ENCODE measurements at places on chromosomes 12 and 14.

DNA sequence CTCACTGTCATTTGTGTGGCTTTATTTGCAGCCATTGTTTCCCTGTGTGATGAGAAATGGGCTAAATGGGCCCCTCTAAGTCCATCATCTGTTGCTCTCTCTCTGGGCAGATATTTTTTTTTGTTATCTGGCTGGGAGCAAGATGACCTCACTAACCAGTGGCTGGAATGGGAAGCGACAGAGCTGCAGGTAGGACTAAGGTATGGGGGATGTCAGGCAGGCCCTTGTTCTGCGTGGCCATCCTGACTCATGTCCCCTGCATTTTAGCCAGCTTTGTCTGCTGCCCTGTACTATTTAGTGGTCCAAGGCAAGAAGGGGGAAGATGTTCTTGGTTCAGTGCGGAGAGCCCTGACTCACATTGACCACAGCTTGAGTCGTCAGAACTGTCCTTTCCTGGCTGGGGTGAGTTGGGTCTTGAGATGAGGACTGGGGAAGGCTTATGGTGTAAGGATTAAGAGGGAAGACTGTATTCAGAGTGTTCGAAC, 1.3 kb downstream of the MARS1 start:
- DNase-seq = no peak

DNA sequence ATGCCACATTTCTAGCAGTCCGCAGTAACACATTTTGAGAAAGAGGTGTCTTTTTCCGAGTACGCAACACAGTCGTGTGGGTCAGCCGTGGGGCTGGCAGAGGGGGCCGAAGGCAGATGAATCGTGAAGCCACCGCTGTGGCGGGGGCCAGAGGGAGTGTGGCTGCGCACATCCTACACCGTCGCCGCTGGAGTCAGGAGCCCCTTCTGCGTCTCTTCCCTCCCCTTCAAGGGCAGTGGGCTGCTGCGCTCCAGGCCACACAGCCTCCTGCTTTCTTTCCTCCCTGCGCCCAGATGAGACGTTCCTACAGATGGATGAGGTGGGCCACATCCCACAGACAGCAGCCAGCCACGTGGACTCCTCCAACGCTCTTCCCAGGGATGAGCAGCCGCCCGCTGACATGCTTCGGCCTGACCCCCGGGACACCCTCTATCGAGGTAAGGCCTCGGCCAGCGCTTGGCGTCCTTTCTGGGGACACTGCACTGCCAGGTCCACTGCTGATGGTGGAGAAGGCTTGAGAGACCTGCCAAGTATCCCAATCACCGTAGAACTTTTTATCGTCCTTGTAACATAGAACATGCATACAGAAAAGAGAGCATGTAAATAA, 89.8 kb downstream of the B4GALNT3 start:
- DNase-seq = no peak

DNA sequence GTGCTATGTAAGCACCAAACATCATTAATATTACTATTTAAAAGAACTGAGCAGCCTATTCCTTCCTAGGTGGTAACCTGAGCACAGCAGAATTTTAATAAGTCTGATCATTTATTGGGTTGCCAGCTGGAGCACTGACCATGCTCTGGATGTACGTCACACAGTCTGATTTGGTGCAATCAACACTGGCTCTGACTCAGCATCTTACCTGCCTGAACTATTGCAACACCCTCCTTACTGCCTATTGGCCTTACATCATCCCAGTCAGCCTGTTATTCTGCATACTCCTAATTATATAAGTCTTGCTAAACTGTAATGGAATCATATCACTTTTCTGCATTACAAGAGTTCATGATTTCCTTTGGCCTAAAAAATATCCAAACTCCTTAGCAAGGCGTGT, 149.7 kb downstream of the PTPRO start:
- no peak for DNase-seq

GRCh38 chr12:43028826-43029225, 439.3 kb upstream of the PRICKLE1 start:
- no peak for DNase-seq

- no peak for DNase-seq
Measured at GRCh38 chr12:46509135-46509534, 136.6 kb upstream of the SLC38A2 start.

GRCh38 chr14:68734231-68734732, 58.6 kb downstream of the ZFP36L1 start:
- DNase-seq = peak; percentile 9

DNA sequence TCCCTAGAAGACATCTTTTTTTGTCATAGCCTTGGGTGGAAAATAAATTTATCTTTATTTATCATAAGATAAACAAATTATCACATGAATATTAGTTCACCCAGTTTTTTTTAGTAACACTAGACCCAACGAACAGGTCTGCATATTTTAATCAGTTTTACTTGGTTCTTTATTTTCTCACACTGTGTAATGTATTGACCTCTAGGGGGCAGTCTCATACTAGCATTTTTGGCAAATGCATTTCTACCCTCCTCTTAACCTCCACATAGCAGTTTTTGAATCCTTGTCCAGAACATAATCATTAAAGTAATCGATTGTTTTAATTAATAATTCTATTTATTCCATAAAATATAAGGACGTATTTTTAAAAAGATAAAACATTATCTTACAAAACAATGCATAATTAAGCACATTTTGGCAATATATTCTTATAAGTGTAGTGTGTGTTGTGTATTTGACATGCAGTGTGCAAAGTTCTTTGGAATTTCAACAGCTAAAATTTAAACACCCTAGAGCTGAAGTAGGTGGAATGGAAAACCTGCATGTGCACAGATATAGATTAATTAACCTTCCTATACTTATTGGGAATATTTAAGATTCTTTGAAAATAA, 31.6 kb upstream of the PTPRQ start:
- DNase-seq = no peak

- no peak for DNase-seq
Measured at GRCh38 chr12:131598717-131599116, 112.2 kb upstream of the SFSWAP start.

GRCh38 chr12:40309001-40309400, 84.2 kb downstream of the LRRK2 start:
- DNase-seq = no peak

DNA sequence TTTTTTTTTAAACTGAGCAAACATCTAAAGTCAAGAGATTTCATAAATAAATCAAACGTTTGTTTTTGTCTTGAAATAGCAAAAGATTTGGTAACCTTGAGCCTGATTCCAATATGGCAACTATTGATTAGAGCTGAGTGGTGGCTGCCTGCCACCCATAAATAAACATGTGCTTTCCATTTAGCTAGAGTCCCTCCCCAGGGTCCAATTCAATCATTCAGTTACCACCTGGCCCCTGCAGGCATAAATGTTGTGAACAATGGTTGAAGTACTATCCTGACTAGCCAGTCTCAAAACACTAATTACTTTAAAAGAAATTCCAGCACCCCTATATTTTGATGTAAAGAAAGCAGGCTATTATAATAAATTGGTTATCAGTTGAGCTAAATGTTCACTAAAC, 129.7 kb upstream of the GRIP1 start:
- no peak for DNase-seq

- no peak for DNase-seq
Measured at GRCh38 chr12:72230589-72230988, 41.6 kb upstream of the TRHDE start.

- DNase-seq = no peak
Measured at GRCh38 chr14:79093531-79093930, 923.4 kb downstream of the NRXN3 start.

- no peak for DNase-seq
Measured at GRCh38 chr14:105836160-105836559, 309.8 kb downstream of the TMEM121 start.

DNA sequence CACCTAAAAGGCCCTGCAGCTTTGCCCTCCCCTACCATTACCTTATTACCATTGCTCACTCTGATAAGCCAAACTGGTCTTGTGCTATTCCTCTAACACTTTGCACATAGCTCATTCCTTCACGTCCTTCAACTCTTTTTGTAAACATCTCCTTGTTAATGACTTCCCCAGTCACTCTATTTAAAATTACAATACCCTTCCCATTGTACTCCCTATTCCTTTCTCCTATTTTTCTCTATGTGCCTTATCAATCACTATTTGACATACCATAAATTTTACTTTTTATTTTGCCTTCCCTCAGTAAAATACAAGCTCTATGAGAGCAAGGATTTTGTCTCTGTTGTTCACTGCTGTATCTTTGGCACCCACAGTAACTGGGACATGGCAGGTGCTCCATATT, 5.4 kb downstream of the SARNP start:
- DNase-seq = no peak

- no peak for DNase-seq
Measured at GRCh38 chr14:50475460-50475859, 56.9 kb downstream of the MAP4K5 start.
